Esophagus muscularis mucosa (tissue), 4 donors: ENCODE measurements at places on chromosomes 3 and 15. TPM values are rescaled to one million over a fixed set of nuclear protein-coding genes. Genes with fewer than 3 reads are reported as not detected.

Gene IGDCC3
- not detected for total RNA-seq

DNA sequence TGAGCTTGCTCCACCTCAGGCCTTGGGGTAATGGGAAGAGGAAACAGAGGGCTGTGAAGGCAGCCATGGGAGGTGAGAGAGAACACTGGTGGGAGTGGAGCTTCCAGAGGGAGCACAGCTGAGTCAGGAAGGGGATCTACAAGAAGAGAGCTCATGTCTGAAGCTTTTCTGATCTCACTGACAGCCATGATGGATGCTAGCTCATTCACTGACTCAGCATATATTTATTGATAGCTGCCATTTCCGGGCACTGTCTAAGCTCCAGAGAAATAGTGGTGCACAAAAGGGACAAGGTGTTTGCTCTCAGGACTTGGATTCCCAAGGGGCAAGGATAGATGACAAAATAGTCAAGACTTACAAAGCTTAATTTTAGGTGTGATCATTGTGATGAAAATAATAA lies 218.8 kb downstream of the CLSTN2 start:
- H3K27me3 ChIP-seq: no peaks in the 10 kb centered on the region
- H3K36me3 ChIP-seq: no peaks in the 10 kb centered on the region
- H3K27ac ChIP-seq: no peak overlapping the region
- H3K4me1 ChIP-seq: no peaks in the 10 kb centered on the region

- H3K27ac ChIP-seq: no peak overlapping the region
- no peaks in the 10 kb centered on the region for H3K27me3 ChIP-seq
- no peak for DNase-seq
Observed at GRCh38 chr3:139601191-139601961, 61.8 kb upstream of the RBP1 start.

Gene TXNRD3
- 12.8 TPM for total RNA-seq

Gene CSPG4
- total RNA-seq: 169 TPM

DNA sequence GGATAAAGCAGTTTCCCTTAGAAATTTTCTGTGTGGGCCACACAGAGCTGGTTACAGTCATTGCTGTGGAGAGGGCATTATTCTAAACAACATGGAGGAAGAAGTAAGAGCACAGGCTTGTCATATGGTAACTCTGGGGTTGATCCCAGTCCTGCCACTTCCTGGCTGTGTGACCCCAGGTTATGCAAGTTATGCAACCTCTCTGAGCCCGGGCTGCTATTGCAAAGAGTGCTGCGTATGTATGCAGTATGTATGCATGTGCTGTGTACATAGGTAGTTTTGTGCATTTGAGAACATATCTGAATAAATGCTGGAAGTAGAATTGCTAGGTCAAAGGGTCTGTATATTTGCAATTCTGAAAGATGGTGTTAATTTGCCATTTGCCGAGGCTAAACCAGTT lies 9.2 kb downstream of the SPSB4 start:
- H3K27ac ChIP-seq: no peak overlapping the region
- H3K4me1 ChIP-seq: no peaks in the 10 kb centered on the region
- H3K27me3 ChIP-seq: no peaks in the 10 kb centered on the region
- no peaks in the 10 kb centered on the region for H3K36me3 ChIP-seq

- no peak overlapping the region for H3K27ac ChIP-seq
- peaks cover 53% of the 10 kb centered on the region for H3K36me3 ChIP-seq
- DNase-seq: no peak
- no peaks in the 10 kb centered on the region for H3K27me3 ChIP-seq
- H3K4me3 ChIP-seq: no peak overlapping the region
Observed at GRCh38 chr15:82159922-82160321, 102.6 kb downstream of the EFL1 start.

DNA sequence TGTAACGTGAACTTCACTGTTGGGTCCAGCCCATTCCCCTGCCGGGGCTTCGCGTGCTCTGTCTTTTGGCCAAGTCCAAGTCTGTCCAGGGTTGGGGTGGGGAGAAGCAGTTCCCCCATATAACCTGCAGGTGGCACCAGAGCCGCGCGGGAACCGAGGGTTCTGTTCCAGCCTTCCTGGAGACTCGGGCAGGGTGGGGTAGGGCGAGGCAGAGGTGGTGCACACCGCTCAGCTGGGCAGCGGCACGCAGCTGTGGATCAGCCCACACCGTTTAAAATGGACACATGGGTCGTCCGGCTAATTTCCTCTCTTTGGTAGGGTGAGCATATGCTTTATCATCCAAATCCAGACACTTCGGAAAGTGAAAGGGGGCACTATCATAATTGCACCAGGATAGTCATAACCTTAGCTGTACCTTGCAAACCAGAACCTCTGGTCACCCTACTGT lies 118.1 kb downstream of the TBC1D2B start:
- no peaks in the 10 kb centered on the region for H3K27me3 ChIP-seq
- no peaks in the 10 kb centered on the region for H3K36me3 ChIP-seq
- peaks cover 10% of the 10 kb centered on the region for H3K4me1 ChIP-seq
- peak; percentile 95 for DNase-seq
- H3K27ac ChIP-seq: no peak overlapping the region

GRCh38 chr15:50828610-50829206 lies 63.2 kb upstream of the SPPL2A start:
- H3K36me3 ChIP-seq: no peaks in the 10 kb centered on the region
- no peaks in the 10 kb centered on the region for H3K27me3 ChIP-seq
- DNase-seq: no peak
- no peak overlapping the region for H3K4me3 ChIP-seq
- H3K4me1 ChIP-seq: no peaks in the 10 kb centered on the region

GRCh38 chr3:60657972-60658371 lies 593.3 kb downstream of the FHIT start:
- no peaks in the 10 kb centered on the region for H3K4me1 ChIP-seq
- DNase-seq: no peak
- H3K4me3 ChIP-seq: no peak overlapping the region
- H3K36me3 ChIP-seq: no peaks in the 10 kb centered on the region

DNA sequence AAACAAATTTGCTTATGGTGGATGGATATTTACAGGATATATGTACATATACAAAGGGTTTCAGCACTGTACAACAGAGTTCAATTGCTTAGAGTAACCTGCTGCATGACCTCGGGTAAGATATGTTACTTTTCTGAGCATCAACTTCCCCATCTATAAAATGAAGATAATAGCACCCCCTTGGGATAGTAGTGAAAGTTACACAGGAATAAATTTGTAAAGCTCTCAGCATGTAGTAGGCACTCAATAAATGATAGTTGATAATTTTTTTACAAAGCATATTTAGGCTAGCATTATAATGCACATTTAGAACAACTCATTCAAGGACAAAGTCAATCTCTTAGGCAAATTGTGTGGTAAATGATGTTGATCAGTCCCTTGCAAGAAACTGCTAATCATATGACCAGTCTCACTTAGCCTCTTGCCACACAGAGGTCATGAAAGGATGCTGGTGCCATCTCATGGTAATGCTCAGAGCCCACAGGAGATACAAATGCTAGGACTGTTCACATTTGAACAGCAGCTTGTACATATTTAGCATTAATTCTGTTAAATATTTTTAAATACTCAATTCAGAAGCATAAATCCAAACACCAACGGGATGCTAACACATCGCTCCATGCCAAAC lies 123.9 kb downstream of the MAGI1 start:
- no peak overlapping the region for H3K27ac ChIP-seq
- H3K4me3 ChIP-seq: no peak overlapping the region
- H3K36me3 ChIP-seq: no peaks in the 10 kb centered on the region

- DNase-seq: no peak
- no peaks in the 10 kb centered on the region for H3K36me3 ChIP-seq
- peak overlapping the region; percentile 73 for H3K27ac ChIP-seq
- H3K27me3 ChIP-seq: no peaks in the 10 kb centered on the region
- H3K4me1 ChIP-seq: peaks cover 57% of the 10 kb centered on the region
- no peak overlapping the region for H3K4me3 ChIP-seq
Observed at GRCh38 chr15:52653431-52653964, 25.7 kb downstream of the ATOSA start.

- H3K4me3 ChIP-seq: no peak overlapping the region
- DNase-seq: no peak
- no peaks in the 10 kb centered on the region for H3K4me1 ChIP-seq
Observed at GRCh38 chr3:61699622-61700021, 138.3 kb downstream of the PTPRG start.

- no peak overlapping the region for H3K27ac ChIP-seq
- H3K4me3 ChIP-seq: no peak overlapping the region
- DNase-seq: peak; percentile 78
- H3K27me3 ChIP-seq: no peaks in the 10 kb centered on the region
- no peaks in the 10 kb centered on the region for H3K36me3 ChIP-seq
- H3K4me1 ChIP-seq: no peaks in the 10 kb centered on the region
Observed at GRCh38 chr3:38579551-38580449, 69.7 kb downstream of the SCN5A start.

GRCh38 chr3:41328926-41329325 lies 129.6 kb downstream of the CTNNB1 start:
- H3K36me3 ChIP-seq: no peaks in the 10 kb centered on the region
- no peaks in the 10 kb centered on the region for H3K27me3 ChIP-seq
- no peak for DNase-seq
- no peak overlapping the region for H3K27ac ChIP-seq

GRCh38 chr15:75578173-75578947 lies 755 bp downstream of the PTPN9 start:
- no peak for DNase-seq
- peak overlapping the region; percentile 87 for H3K4me3 ChIP-seq
- H3K4me1 ChIP-seq: peaks cover 41% of the 10 kb centered on the region
- peak overlapping the region; percentile 93 for H3K27ac ChIP-seq

DNA sequence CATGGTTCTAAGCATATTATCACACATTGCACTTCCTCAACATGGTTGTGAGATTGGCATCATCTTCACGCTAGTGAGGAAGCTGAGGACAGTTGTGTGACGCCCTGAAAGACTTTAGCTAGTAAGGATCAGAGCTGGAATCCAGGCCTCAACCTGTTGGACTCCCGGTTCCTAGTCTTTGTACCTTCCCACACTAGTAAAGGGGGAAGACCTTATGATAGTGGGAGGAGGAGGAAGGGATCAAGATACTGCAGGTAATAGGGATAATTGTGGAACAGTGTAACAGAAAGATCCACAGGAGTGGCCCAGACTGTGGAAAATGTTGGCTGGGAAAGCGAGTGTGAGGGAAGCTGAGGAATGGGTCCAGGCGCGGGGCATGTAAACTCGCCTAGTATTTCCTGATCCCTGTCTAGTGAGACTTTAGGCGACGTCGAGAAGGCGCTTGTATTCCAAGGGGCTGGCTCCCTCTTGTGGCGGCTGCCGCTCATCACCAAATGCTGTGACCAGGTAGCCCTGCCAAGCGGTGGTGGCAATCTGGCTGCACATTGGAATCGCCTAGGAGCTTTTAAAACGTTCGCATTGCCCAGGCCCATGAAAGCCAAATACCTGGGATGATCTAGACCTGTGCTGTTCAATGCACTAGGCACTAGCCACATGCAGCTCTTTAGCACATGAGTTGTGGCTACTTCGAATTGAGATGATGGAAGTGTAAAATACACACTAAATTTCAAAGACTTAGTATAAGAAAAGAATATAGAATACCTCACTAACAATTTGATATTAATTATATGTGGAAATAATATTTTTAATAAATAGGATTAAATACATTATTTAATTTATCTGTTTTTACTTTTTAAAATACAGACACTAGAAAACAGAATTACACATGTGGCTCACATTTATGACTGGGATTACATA lies 38.8 kb upstream of the CLDN18 start:
- no peaks in the 10 kb centered on the region for H3K27me3 ChIP-seq
- DNase-seq: no peak
- peaks cover 4% of the 10 kb centered on the region for H3K4me1 ChIP-seq

DNA sequence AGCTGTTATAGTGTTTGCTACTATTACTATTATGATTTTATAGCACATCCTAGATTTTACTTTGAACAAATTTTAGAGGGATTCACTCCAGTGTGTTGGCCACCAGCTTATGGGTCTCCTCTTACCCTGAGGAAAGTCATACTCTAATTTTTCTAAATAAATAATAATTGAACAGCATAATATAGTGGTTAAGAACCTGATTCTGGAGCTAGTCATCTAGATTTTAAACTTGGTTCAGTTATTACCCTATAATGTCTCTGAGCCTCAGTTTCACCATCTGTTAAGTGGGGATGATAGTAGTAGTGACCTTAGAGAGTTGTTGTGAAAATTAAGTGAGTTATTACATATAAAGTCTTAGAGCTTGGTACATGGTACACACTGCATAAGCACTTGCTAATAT lies 30.7 kb upstream of the TOPAZ1 start:
- DNase-seq: no peak
- H3K4me1 ChIP-seq: no peaks in the 10 kb centered on the region
- H3K4me3 ChIP-seq: no peak overlapping the region
- peaks cover 5% of the 10 kb centered on the region for H3K27me3 ChIP-seq
- H3K36me3 ChIP-seq: no peaks in the 10 kb centered on the region
- no peak overlapping the region for H3K27ac ChIP-seq

Gene ISLR2
- 1.1 TPM for total RNA-seq

- H3K36me3 ChIP-seq: peaks cover 7% of the 10 kb centered on the region
- no peak overlapping the region for H3K27ac ChIP-seq
- peaks cover 18% of the 10 kb centered on the region for H3K4me1 ChIP-seq
- no peak for DNase-seq
- H3K4me3 ChIP-seq: no peak overlapping the region
- no peaks in the 10 kb centered on the region for H3K27me3 ChIP-seq
Observed at GRCh38 chr3:170137986-170138385, 43.5 kb downstream of the PHC3 start.

Gene B3GALNT1
- total RNA-seq: 5.5 TPM

DNA sequence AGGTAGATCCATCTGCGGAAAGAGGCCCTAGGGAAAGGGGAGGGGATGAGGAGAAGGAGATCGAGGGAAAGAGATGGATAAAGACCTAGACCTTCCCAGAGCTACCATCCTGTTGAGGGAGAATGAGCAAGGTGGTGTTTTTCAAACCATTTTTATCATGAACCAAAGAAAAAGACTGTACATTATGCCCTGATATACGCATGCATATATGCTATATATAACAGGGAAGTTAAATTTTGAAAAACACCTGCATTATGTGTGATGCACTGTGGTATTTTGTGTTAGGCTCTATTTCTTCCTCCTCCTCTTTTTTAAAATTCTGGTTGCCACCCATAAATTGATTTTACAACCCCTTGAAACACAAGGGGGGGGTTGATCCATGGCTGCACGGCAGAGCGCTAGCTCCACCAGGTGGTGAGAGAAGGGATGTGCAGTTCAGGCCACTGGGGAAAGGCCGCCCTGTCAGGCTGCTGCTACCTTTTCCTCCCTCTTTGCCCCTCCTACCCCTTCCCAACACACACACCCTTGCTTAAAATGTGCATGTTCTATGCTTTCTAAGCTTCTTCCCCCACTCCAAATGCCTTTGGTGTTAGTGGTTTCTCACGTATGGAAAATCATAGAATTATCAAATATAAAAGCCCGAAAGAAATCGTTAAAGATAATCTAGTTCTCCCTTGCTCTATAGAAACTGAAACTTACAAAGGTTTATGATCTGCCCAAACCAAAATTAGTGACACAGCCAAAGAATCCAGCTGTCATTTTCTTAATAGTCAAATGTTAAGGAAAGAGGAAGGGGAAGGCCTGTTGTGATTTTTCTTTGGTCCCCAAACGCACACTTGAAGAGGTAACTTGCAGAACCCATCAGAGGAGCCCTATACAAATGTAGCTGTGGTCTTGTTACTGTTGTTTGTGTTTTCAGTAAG lies 262.0 kb upstream of the UMPS start:
- H3K4me1 ChIP-seq: peaks cover 7% of the 10 kb centered on the region
- no peak for DNase-seq
- no peak overlapping the region for H3K4me3 ChIP-seq
- H3K36me3 ChIP-seq: no peaks in the 10 kb centered on the region
- no peaks in the 10 kb centered on the region for H3K27me3 ChIP-seq
- no peak overlapping the region for H3K27ac ChIP-seq

GRCh38 chr3:78368636-78369345 lies 1328.9 kb downstream of the ROBO2 start:
- DNase-seq: no peak
- no peaks in the 10 kb centered on the region for H3K27me3 ChIP-seq
- no peak overlapping the region for H3K27ac ChIP-seq
- no peaks in the 10 kb centered on the region for H3K4me1 ChIP-seq
